Brain (organoid and tissue), 16 donors: ENCODE measurements at places on chromosomes 5 and 9. TPM values are rescaled to one million over a fixed set of nuclear protein-coding genes. Genes with fewer than 3 reads are reported as not detected.

The SLC4A9 gene
- not detected for polyA plus RNA-seq

The OCLN gene
- polyA plus RNA-seq: 4.2 TPM

The RNF183 gene
- 6.0 TPM for polyA plus RNA-seq

The SMARCA2 gene
- polyA plus RNA-seq: 46.7 TPM

The DTWD2 gene
- 1.8 TPM for polyA plus RNA-seq

The CDX1 gene
- polyA plus RNA-seq: not detected

The PCDHA13 gene
- polyA plus RNA-seq: 0.36 TPM

The IGFBPL1 gene
- polyA plus RNA-seq: 218 TPM

The SPINK6 gene
- not detected for polyA plus RNA-seq

The RAPGEF1 gene
- polyA plus RNA-seq: 44.2 TPM

The CARTPT gene
- polyA plus RNA-seq: 7.9 TPM

The SH3GL2 gene
- polyA plus RNA-seq: 58.4 TPM

The IFNK gene
- polyA plus RNA-seq: not detected
